ENCODE measurements at places on chromosomes 2 and 18. TPM values are rescaled to one million over a fixed set of nuclear protein-coding genes. Genes with fewer than 3 reads are reported as not detected.
A peak's percentile ranks its signal among the peaks of the same experiment; 100 is the strongest.

- no peaks in the 10 kb centered on the region for H3K36me3 ChIP-seq
- no peak for DNase-seq
- H3K27ac ChIP-seq = no peak overlapping the region
- H3K4me3 ChIP-seq = no peak overlapping the region
- H3K4me1 ChIP-seq = no peaks in the 10 kb centered on the region
- H3K27me3 ChIP-seq = no peaks in the 10 kb centered on the region
Measured at GRCh38 chr2:169415233-169415748, 53.0 kb upstream of the LRP2 start.

GRCh38 chr18:8797206-8797605 is 91.8 kb downstream of the MTCL1 start:
- DNase-seq = no peak
- no peaks in the 10 kb centered on the region for H3K36me3 ChIP-seq

The ABCB11 gene
- total RNA-seq = 0.18 TPM

DNA sequence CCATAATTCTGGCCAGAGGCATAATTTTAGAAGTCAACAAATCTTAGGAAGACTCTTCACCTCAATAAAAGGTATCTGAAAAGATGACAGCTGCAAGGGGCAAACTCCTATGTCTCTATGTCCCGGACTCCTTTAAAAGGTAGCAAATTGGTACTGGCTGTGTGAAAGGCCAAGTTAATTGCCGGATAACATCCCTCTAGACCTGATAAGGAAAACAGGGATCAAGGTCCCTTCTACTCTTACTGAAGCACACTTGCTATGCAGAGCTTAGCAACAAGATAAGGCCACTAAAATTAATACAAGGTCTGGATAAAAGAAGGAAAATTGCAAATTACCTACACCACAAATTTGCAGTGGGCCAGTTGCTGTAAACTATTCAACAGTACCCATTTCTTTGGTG is 141.0 kb upstream of the EPC2 start:
- no peaks in the 10 kb centered on the region for H3K36me3 ChIP-seq
- no peak overlapping the region for H3K27ac ChIP-seq
- DNase-seq = no peak
- H3K4me1 ChIP-seq = no peaks in the 10 kb centered on the region

DNA sequence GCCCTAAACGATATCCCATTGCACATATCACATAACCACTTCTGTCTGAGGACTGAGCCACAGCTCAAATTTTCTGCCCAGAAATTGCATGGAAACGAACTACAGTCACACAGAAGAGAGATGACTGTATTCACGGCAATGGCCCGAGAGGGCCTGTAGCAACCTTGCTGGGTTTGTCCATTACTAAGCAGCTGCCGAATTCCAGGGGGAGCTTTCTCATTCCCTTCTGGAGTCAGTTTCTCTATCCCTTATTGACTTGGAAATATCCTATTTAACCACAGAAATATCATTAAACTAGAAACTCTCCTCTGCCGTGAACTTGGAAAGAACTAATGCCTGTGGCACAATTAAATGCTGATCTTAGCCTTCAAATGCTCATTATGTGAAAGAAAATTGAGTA is 183.9 kb downstream of the DNER start:
- DNase-seq = no peak
- no peak overlapping the region for H3K4me3 ChIP-seq
- H3K4me1 ChIP-seq = no peaks in the 10 kb centered on the region

DNA sequence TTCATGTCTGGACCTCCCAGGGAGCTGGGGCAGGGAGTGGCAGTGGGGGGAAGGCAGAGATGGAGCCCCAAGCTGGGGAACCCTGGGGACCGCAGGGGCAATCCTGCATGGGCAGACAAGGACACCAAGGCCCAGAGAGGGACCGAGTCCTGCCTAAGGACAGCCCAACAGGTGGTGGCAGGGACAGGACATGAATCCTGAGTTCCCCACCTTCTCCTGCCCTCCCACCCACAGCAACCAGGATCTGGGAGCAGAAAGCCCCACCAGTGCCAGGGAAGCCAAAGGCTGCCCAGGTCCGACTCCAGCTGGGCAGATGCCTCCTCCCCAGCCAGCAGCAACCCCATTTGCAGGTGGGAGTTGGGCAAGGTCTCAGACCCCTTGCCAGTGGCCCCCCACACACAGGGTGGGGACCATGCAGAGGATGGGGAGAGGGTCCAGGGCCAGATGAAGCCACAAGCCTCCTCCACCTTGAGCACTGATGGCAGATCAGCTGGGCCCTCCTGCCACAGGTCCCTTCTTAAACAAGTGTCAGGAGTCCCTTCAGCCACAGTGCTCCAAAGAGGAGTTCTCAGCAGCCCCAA is 6.3 kb downstream of the ADRA2B start:
- DNase-seq = no peak
- no peaks in the 10 kb centered on the region for H3K27me3 ChIP-seq
- H3K4me1 ChIP-seq = peaks cover 9% of the 10 kb centered on the region
- H3K27ac ChIP-seq = no peak overlapping the region

The MAB21L4 gene
- total RNA-seq = 105 TPM

- no peak overlapping the region for H3K27ac ChIP-seq
- no peak overlapping the region for H3K4me3 ChIP-seq
- DNase-seq = no peak
- no peaks in the 10 kb centered on the region for H3K36me3 ChIP-seq
Measured at GRCh38 chr2:45069684-45070083, 60.4 kb upstream of the SIX2 start.

- no peak for DNase-seq
- H3K27ac ChIP-seq = no peak overlapping the region
- H3K4me1 ChIP-seq = peaks cover 4% of the 10 kb centered on the region
- no peaks in the 10 kb centered on the region for H3K36me3 ChIP-seq
Measured at GRCh38 chr2:8484502-8485283, 197.2 kb upstream of the ID2 start.

- no peaks in the 10 kb centered on the region for H3K27me3 ChIP-seq
- no peak for DNase-seq
- no peak overlapping the region for H3K4me3 ChIP-seq
- H3K36me3 ChIP-seq = no peaks in the 10 kb centered on the region
Measured at GRCh38 chr2:114046866-114047435, 157.1 kb downstream of the ACTR3 start.

DNA sequence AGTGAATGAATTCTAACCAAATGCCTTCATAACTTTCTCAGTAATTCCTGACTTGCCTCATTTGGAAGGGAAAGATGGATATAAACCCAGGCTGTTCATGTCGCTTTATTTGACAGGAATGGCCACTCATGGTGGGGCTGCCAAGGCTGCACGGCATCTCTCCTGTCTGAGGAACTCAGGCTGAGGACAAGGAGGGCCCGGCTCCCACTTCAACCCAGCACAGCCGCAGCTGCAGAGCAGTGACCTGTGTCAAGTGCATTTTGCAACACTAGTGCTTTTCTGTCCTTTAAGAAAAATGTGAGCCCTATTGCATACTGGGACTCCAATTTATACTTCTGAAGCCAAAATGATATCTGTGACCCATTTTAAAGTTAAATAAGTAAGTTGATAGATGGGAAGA is 45.8 kb upstream of the GALR1 start:
- no peaks in the 10 kb centered on the region for H3K27me3 ChIP-seq
- H3K4me1 ChIP-seq = peaks cover 10% of the 10 kb centered on the region
- H3K36me3 ChIP-seq = no peaks in the 10 kb centered on the region
- no peak overlapping the region for H3K4me3 ChIP-seq
- H3K27ac ChIP-seq = no peak overlapping the region

DNA sequence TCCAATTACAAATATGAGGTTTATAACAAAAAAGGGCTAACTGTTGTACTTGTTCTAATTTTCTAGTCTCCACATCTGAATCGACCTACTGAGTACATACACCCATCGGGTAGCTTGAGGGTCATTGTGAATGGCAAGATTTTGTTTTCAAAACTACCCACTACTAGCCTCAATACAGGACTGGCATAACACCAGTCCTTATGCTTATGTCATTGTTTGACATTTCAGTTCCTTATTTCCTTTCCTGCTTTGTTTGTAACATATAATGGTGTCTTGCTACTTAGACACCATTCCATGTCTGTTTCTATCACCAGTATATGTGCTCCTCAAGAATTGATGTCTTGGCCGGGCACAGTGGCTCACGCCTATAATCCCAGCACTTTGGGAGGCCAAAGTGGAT is 86.0 kb downstream of the EPHA4 start:
- H3K4me3 ChIP-seq = no peak overlapping the region
- DNase-seq = no peak
- H3K27me3 ChIP-seq = no peaks in the 10 kb centered on the region
- no peak overlapping the region for H3K27ac ChIP-seq
- no peaks in the 10 kb centered on the region for H3K4me1 ChIP-seq
- no peaks in the 10 kb centered on the region for H3K36me3 ChIP-seq

The DPP10 gene
- total RNA-seq = 0.09 TPM

DNA sequence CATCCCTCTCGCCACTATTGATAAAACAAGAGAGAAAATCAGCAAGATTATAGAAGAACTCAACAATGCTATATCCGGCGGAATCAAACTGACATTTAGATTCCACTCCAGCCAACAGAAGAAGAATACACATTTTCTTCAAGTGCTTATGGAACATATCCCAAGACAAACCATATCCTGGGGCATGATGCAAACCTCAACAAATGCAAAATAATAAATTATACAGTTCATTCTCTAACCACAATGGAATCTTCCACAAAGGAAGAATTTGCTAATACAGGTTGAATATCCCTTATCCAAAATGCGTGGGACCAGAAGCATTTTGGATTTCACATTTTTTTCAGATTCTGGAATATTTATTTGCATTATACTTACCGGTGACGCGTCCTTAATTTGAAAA is 51.4 kb upstream of the YPEL5 start:
- H3K36me3 ChIP-seq = no peaks in the 10 kb centered on the region
- no peak for DNase-seq
- no peak overlapping the region for H3K27ac ChIP-seq
- no peaks in the 10 kb centered on the region for H3K4me1 ChIP-seq
- no peak overlapping the region for H3K4me3 ChIP-seq

GRCh38 chr2:40316620-40317019 is 135.3 kb downstream of the SLC8A1 start:
- no peak overlapping the region for H3K27ac ChIP-seq
- no peak for DNase-seq
- H3K36me3 ChIP-seq = no peaks in the 10 kb centered on the region
- peaks cover 20% of the 10 kb centered on the region for H3K4me1 ChIP-seq

The AQP4 gene
- not detected for total RNA-seq

- no peak for DNase-seq
- H3K4me1 ChIP-seq = no peaks in the 10 kb centered on the region
- H3K27me3 ChIP-seq = no peaks in the 10 kb centered on the region
- no peaks in the 10 kb centered on the region for H3K36me3 ChIP-seq
- H3K4me3 ChIP-seq = no peak overlapping the region
Measured at GRCh38 chr2:216555274-216555673, 56.6 kb downstream of the RPL37A start.

DNA sequence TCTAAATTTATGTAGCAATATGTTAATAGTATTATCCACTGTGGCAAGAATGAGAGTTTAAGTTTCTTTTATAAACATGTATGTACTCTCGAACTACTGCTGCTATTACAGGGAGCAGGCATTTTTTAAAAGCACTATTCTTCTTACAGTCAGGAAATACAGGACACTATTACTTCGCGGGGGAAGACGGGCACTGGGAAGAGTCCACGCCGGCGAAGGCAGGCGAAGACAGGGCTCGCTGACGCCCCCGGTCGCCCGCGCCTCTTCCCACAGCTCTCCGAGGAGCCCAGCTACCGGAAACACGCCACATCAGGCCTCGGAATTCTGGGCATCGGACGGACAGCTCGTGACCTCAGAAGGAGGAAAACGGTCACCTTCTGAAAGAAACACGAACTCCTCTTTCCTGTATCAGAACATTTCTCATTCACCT is 90.2 kb downstream of the FAM161A start:
- no peaks in the 10 kb centered on the region for H3K27me3 ChIP-seq
- H3K27ac ChIP-seq = peak overlapping the region; percentile 96
- peak overlapping the region; percentile 57 for H3K4me3 ChIP-seq
- DNase-seq = no peak

- H3K36me3 ChIP-seq = no peaks in the 10 kb centered on the region
- DNase-seq = no peak
- H3K27me3 ChIP-seq = no peaks in the 10 kb centered on the region
- no peak overlapping the region for H3K4me3 ChIP-seq
Measured at GRCh38 chr2:207236156-207236935, 70.6 kb upstream of the KLF7 start.

GRCh38 chr2:237919593-237919992 is 47.2 kb upstream of the UBE2F start:
- DNase-seq = no peak
- H3K36me3 ChIP-seq = no peaks in the 10 kb centered on the region
- H3K4me3 ChIP-seq = no peak overlapping the region
- peaks cover 9% of the 10 kb centered on the region for H3K4me1 ChIP-seq
- H3K27me3 ChIP-seq = no peaks in the 10 kb centered on the region

GRCh38 chr2:232441147-232441651 is 14.8 kb upstream of the ALPI start:
- DNase-seq = no peak
- H3K4me3 ChIP-seq = no peak overlapping the region
- no peaks in the 10 kb centered on the region for H3K36me3 ChIP-seq
- no peaks in the 10 kb centered on the region for H3K4me1 ChIP-seq
- no peak overlapping the region for H3K27ac ChIP-seq

The ANKRD29 gene
- 2.9 TPM for total RNA-seq

The IGFBP5 gene
- total RNA-seq = 122 TPM

DNA sequence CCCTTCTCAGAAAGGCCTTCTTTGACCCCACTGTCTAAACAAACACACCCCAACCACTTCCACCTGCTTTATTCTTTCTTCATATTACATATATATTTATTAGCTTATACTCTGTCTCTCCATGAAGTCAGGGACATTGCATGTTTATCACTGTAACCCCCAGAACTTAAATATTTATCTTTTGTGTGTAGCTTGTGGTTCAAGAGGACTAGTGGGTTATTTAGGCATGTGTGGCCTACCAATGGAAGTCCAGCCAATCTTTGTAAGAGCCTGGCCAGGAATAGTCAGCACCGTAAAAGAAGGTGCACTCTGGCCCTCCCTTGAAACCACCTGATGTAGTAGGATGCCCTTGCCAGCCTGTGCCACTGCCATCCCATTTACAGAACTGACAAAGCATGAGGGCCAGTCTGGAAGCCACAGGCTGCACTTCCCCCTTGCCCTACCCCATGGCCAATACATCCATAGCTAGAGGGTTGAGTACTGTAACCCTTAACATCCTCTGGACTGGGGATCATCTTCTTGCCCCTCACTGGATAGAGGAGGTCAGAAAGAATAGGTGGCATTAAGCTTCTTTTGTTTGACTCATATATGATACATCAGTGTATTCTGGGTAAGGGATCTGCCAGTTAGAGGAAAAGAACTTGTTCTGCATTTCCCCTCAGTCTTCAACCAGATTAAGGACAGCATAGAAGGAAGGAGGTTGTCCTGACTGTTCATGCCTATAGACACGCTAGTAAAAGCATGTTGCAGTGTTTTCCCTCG is 4.9 kb downstream of the NEMP2 start:
- H3K36me3 ChIP-seq = no peaks in the 10 kb centered on the region
- no peak for DNase-seq
- H3K27ac ChIP-seq = no peak overlapping the region

- no peak overlapping the region for H3K27ac ChIP-seq
- no peaks in the 10 kb centered on the region for H3K4me1 ChIP-seq
- no peak for DNase-seq
- H3K4me3 ChIP-seq = no peak overlapping the region
- no peaks in the 10 kb centered on the region for H3K36me3 ChIP-seq
Measured at GRCh38 chr2:140295767-140296166, 1515.6 kb upstream of the NXPH2 start.

The TAF4B gene
- total RNA-seq = 6.3 TPM

The AGXT gene
- not detected for total RNA-seq

The TFPI gene
- 3.5 TPM for total RNA-seq

Data from esophagus squamous epithelium (tissue), 5 donors.